ENCODE measurements at places on chromosomes 7 and 10.

DNA sequence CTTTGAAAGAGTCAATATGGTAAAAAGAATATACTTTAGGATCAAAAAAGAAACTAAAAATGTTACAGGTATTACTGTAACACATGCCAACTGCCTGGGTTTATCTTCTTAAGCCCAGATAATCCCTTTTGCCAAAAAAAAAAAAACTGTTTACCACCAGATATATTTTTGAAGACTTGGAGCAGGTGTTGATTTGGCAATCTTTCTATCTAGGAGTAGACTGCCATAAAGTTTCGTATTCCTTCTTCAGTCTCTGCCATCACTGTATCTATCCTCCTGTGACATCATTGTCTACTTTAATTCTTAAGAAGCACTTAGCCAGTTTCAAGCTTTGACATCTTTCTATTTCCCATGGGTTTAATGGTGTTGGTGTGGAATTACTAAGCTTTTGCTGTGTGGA lies 161.0 kb downstream of the ST7 start:
- no peak for DNase-seq

- no peak for DNase-seq
Observed at GRCh38 chr7:86747698-86748097, 104.0 kb downstream of the GRM3 start.

GRCh38 chr7:80347173-80347572 lies 164.7 kb downstream of the GNAT3 start:
- DNase-seq = peak; percentile 10

DNA sequence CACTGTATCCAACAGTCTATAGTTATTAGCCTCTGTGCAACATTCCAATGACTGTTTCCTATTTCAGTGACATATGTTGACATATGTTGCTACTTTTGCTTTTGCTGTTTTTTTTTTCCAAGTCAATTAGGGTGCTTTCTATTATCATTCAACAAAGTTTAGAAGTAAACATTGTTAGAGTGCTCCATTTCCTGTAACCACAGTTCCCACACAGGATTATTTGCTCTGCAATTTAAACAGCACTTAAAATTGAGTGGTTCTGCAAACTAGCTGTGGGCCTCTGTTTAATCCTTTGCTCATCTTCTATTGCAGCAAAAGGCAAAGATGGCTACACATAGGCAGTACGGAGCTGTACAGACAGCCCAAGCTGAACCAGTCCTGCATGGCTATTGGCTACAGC lies 46.5 kb upstream of the PTN start:
- DNase-seq = no peak

- DNase-seq = no peak
Observed at GRCh38 chr10:75859141-75859540, 427.7 kb downstream of the LRMDA start.

DNA sequence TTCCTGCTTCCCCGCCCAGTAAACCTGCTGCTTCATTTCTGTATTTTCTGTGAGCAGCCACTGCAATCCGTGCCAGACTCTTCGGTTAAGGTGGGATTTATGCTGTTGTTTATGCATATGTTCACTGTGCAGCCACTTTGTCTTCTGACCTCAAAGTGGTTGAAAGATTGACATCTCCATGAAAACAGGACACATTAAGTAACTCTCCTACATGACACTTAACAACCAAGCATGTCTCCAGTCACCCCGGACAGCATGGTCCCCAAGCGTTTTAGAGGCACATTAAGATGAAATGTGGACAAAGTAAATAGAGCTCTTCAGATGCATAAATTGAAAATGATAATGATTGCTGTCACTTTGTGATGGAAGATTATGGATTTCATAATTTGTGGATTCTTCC lies 421.3 kb downstream of the GFRA1 start:
- no peak for DNase-seq

DNA sequence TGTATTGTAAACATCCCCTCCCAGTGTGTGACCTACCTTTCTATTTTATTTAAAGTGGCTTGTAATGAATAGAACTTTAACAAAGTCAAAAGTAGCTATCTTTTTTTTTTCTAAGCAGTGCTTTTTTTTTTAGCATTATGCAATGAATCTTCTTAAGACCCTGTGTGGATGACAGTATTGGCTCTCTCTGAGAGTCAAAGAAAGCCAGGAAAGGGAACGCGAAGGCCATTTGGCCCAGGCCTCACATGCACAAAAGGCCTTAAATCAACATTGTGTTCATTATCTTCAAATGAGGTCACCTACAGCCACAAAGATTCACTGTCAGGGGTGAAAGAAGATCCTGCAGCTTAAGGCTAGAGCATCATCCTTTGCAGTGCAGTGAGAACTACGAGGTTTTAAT lies 721.5 kb downstream of the GRID1 start:
- DNase-seq = no peak

DNA sequence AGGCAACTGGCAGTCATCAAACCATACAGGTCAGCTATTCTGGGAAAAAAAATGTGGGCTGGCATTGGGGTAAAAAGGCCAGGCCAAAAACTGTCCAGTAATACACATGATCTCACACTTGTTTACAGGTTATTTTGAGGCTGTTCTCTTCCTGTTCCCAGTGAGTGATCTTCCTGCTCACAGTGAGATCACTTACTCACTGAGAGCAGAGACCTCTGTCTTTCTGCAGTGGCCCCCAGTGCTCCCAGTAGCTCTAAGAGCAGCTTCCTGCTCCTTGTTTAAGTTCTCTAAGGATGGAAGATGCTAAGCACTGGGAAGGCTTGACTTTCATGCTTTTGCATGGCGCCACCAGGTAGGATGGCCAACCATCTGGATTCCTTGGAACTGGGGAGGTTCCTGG lies 93.5 kb upstream of the KIAA1217 start:
- DNase-seq = peak; percentile 14

DNA sequence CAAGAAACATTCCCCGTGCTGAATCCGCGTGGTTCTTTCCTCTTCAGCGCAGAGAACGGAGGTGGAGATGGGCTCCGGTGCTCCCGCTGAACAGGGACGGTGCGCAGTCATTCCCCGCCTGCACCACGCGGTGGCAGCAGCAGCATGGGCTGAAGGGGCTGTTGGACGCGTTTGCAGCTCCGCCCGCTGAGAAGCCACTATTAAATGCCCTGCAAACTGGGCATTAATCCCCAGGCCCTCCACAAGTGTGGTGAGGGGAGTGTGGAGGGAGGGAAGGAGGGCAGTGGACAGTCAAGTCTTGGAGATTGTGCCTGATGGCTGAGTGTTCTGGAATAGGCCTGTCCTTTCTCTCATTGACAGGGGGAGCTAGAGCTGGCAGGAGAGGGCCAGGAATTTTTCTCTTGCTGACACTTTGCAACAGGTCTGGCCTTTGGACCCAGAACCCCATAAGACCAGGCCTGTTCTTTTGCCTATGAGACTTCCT lies 240.2 kb upstream of the INHBA start:
- DNase-seq = peak; percentile 80

DNA sequence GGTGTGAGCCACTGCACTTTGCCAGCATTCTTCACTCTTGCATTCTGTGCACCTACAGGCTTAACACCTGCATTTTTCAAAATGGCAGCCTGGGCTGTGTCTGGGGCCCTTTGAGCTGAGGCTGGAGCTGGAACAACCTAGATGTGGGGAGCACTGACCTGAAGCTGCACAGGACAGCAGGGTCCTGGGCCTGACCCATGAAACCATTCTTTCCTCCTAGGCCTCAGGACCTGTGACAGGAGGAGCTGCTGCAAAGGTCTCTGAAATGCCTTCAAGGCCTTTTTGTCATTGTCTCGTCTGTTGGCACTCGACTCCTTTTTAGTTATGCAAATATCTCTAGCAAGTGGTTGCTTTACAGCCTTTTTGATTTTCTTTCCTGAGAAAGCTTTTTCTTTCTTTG lies 82.3 kb downstream of the INPP5A start:
- DNase-seq = no peak

GRCh38 chr10:110918643-110919348 lies at the start of gene BBIP1:
BBIP1 (minus strand) TSS chr10:110919180; CDS start chr10:110918157, 1,023 bp downstream.
- peak; percentile 100 for DNase-seq

- DNase-seq = no peak
Observed at GRCh38 chr10:83881661-83882060, 257.6 kb upstream of the GHITM start.

DNA sequence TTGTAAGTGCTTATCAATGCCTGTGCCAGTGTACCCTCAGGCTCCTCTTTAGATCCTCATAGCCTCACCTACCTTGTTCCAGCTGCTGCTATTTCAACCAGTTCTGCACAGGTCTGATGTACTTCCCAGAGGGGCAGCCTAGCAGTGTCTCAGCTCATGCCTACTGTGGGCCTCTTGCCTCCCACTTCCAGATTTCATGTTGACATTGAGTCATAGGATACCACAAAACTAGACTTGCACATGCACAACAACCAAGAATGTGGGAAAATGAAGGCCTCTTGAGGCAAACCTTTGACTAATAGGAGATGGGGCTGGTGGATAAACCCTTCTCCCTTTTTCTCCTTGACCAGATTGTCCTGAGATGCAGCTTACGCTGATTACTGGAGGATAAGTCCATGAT lies 31.0 kb downstream of the PON3 start:
- DNase-seq = no peak

GRCh38 chr10:121662945-121663917 lies 65.0 kb upstream of the FGFR2 start:
- DNase-seq = no peak

DNA sequence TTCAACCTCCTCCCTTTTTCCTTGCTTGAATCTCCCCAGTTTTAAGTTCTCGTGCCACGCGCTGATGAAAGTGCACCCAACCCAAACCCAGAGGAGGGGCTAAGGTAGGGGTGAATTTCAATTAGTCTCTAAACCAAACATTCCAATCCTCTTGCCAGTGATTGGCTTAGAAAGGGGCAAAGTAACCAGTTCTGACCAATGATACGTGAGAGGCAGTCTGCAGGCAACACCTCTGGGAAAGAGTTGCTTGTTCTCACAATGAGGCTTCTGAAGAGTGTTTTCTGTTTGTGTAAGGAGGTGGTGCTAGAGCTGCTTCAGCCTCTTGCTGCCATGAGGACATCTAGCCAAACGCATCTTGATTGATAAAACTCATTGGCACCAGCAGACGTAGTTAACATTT lies 21.8 kb downstream of the SLC35G1 start:
- no peak for DNase-seq

GRCh38 chr7:105454095-105454747 lies 65.5 kb upstream of the SRPK2 start:
- DNase-seq = peak; percentile 48

- DNase-seq = no peak
Observed at GRCh38 chr10:105838392-105838791, 1197.3 kb downstream of the SORCS3 start.

- DNase-seq = no peak
Observed at GRCh38 chr10:44771233-44771995, 139.7 kb upstream of the TMEM72 start.

DNA sequence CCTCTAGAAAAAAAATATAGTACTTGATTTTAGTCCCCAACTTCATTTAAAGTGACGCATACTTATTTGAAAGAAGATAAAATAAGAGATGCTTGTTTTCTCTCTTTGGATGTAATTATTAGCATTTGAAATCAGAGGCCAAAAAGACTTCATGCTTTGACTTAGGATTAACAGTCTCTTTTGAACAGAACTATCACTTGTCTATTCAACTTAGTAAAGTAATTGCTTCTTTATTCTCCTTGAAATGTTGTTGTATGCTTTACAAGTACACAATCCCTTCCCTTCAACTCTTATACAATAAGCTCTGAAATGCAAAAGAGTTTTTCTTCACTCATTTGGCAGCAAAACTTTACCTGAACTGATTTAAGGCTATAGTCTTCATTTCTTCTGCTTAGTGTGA lies 80.8 kb downstream of the HIBADH start:
- no peak for DNase-seq

DNA sequence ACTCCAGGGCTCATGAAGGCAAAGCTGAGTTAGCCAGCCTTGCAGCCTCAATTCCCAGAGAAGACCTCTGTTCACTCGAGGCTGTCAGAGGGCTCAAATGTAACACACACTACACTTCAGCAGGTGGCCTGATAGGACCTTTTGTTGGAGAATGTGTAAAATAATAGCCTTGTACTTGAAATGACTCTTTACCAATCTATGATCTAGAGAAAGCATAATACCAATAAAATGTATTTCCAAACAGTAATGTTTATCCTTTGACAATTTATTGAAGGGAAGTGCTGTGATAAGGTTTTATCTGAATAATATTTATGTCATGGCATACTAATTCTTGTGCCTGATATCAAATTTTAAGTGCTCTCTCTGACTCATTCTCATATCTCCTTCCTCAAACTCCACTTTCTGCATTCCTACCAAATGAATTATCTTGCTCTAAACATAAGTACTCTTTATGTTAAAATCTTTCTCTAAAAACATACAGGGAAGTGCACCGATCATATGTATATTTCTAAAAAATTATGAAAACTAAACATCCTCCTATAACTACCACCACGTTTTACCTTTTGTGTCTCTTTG lies 20.9 kb downstream of the CYP3A7 start:
- no peak for DNase-seq

- no peak for DNase-seq
Observed at GRCh38 chr10:15841696-15842095, 18.6 kb downstream of the MINDY3 start.

GRCh38 chr7:25926009-25926408 lies 226.0 kb upstream of the NFE2L3 start:
- peak; percentile 42 for DNase-seq

DNA sequence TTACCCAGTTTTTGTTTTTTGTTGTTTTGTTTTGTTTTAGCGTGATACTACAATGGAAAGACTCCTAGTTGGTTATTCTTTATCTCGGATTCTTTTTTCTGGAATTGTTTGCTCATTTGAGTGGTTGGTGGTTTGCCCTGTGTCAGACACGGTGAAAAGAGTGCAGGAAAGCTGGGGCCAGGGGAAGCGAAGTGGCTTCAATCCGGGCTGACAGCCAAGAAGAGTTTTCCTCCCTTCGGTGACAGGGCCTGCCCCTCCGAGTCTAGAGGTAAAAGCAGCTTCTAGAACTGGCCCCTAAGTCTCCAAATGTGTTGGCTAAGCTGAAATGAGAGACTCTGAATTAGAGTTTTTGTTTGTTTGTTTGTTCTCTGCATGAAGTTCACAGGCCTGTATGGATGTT lies 5.7 kb upstream of the AP5Z1 start:
- peak; percentile 59 for DNase-seq

- no peak for DNase-seq
Observed at GRCh38 chr7:114104035-114104434, 185.2 kb upstream of the PPP1R3A start.

GRCh38 chr7:98930921-98931320 lies 52.6 kb downstream of the TRRAP start:
- DNase-seq = peak; percentile 15

DNA sequence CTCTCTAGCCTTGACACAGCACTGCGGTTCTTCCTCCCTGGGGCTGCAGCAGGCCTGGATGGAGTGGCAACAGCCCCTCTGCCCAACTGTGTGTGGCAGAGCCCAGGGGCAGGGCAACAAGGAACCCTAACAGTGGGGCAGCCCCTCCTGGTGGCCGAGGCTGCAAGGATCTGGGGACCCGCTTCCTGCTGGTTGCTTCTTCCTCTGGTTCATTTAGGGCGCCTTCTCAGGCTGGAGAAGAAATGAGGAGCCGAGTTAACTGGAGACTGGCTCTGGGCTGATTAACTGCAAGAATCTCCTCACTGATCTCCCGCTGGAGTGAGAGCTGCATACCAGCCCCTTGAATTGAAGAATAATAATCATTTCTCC lies 80.1 kb upstream of the EMX2 start:
- DNase-seq = no peak

GRCh38 chr7:105024734-105025133 lies 10.7 kb downstream of the KMT2E start:
- DNase-seq = peak; percentile 40

- DNase-seq = peak; percentile 49
Observed at GRCh38 chr10:3625959-3626751, 158.9 kb downstream of the KLF6 start.
